CD8-positive, alpha-beta memory T cell (primary cell): ENCODE measurements at places on chromosomes 7 and 10.

GRCh38 chr10:5416981-5417380 lies 4.6 kb downstream of the NET1 start:
- DNase-seq, result no peak

GRCh38 chr10:43305876-43306275 lies 39.0 kb upstream of the RASGEF1A start:
- DNase-seq, result peak; percentile 24

DNA sequence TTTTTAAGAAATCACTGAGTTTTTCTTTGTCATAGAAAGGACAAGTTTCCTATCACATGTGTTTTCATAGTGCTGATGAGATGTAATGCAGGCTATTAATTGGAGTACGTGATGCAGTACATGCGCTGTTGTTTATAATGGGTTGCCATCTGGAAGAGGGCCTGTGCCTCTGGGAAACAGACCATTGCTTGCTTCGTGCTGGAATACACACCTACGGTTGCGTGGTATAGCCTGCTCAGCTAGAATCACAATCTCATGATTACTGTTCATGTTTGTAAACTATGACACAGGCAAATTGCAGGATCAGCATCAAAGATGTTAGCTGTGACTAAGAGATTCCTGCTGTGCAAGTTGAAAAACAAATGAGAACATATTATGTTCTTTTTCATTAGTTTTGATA lies 107.2 kb upstream of the STEAP1B start:
- no peak for DNase-seq

- no peak for DNase-seq
These were observed 109.5 kb upstream of the GJD4 start for GRCh38 chr10:35495521-35496119.

- DNase-seq, result no peak
These were observed 5.0 kb upstream of the TSPAN15 start for GRCh38 chr10:69446229-69446628.
